Mesothelial cell of epicardium (in vitro differentiated cells): ENCODE measurements at places on chromosomes 1 and 21. TPM values are rescaled to one million over a fixed set of nuclear protein-coding genes. Genes with fewer than 3 reads are reported as not detected.

DNA sequence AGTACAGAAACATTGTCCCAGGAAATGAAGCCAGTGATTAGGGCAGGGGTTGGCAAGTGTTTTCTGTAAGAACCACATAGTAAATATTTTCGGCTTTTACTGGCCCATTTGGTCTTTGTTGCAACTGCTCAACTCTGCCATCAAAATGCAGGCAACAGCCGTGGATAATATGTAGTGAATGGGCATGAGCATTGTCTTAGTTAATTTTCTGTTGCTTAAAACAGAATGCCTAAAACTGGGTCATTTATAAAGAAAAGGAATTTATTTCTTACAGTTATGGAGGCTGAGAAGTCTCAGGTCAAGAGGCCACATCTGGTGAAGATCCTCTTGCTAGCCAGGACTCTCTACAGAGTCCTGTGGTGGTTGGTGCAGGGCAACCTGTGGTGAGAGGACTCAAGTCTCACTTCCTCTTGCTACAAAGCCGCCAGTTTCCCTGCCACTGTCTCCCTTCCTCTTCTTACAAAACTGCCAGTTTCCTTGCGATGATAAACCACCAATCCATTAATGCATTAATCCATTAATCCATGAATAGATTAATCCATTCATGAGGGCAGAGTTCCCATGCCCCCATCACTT, 166.4 kb downstream of the PSMG1 start:
- H3K27me3 ChIP-seq, result no peaks in the 10 kb centered on the region
- H3K4me1 ChIP-seq, result peaks cover 14% of the 10 kb centered on the region
- no peak for DNase-seq
- no peaks in the 10 kb centered on the region for H3K36me3 ChIP-seq

The CLIC6 gene
- total RNA-seq, result 1.4 to 1.7 TPM (median 1.5 TPM) in 3 replicates

DNA sequence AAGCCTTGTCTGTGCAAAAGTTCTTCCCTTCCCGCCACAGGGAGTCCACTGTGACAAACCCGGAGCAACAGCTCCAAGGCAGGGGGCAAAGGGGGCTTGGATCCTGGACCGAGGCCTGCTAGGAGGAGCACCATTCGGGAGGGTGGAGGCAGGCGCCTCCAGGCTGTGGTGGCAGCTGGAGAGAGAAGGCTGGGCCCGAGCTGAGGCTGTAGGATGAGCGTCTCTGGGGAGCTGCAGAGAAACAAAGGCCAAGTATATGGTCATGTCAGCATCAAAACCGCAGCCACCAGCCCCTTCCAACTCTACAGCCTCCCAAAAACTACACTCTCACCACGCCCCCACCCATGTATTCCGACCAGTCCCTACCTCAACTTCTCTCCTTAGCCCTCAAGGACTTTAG, 579 bp downstream of the SH3BP5L start:
- peak overlapping the region; percentile 99 for H3K27ac ChIP-seq
- H3K36me3 ChIP-seq, result peaks cover 5% of the 10 kb centered on the region
- H3K4me3 ChIP-seq, result peak overlapping the region; percentile 99

The MYCBP gene
- 10.5 to 14.1 TPM (median 12.2 TPM) in 3 replicates for total RNA-seq
